ENCODE measurements at places on chromosomes 6 and 20.

DNA sequence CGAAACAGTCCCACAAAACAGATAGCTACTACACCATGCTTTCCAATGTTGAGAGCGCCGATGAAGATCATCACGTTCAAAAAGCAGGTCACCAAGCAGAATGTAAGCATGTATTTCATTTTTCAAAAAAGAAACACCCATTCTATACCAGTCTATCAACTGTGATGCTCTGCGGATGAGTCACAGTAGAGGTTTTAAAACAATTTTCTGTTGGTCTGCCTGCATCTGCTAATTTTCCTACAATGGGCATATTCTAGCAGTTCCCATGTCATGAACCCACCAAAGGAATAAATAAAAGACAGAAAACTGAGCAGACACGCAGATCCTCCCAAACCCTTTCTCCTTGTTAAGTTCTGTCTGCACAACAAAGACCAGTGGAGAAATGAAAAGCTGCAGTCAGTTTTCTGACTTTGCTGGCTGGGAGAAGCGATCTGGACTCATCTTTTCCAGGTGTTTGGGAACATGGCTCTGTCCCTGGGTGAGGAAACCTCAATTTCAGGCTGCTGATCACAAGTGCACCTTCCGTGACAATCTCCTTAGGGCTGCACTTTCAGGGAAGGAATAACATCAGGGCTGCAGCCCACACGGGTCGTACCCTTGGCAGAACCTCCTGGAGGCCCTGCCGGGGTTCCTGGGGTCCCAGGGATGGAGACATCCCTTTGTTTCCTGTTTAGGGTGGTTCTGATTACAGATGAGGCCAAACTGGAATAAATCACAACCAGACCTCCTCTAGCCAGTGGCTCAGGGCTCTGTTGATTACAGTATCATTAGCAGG is 200.1 kb downstream of the BMP7 start:
- no peak for DNase-seq

GRCh38 chr6:44594481-44594880 is 207.0 kb downstream of the CDC5L start:
- no peak for DNase-seq

GRCh38 chr6:41470331-41471063 is 75.7 kb upstream of the FOXP4 start:
- DNase-seq = no peak

DNA sequence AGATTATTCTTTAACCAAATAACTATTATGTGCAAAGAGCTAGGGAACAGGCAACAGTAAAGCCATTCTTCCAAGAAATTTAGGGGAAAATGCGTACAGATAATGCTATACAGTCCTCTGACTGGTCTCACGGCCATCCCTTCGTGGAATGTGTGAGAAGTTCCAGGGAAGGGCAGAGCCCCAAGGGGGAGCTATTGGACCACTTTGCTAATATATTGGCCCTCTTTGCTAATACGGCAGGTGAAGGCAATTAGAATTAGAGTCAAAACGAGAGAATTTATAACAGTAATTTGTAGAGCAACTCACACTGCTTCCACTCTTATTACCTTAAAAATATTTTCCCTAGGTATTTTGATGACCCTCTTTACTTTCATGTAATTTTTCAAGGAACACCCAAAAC is 140.4 kb downstream of the IMPG1 start:
- DNase-seq = no peak

GRCh38 chr6:138724015-138724414 is 49.6 kb upstream of the CCDC28A start:
- DNase-seq = no peak

- no peak for DNase-seq
Observed at GRCh38 chr6:51495610-51496396, 591.6 kb downstream of the PKHD1 start.

- DNase-seq = no peak
Observed at GRCh38 chr20:47765691-47766594, 19.3 kb downstream of the SULF2 start.

- DNase-seq = no peak
Observed at GRCh38 chr20:44848254-44849015, 37.1 kb upstream of the YWHAB start.

DNA sequence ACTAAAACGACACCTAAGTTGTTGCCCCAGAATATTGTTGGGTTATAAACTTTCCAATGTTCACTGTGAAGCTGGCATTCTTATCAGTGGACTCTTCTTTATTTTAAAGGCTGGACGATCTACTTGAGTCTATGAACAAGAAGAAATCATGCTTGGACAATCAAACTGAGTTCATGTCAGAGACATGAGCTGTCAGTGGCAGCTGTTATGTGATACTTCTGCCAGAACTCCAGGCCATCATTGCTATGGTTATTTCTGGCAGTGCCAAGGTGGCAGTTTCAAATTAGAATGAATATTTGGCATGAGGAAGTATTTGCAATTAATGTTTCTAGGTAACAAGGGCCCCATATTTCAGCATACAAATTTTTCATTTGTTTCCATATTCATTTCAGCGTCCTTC is 417.3 kb downstream of the LMBRD1 start:
- peak; percentile 12 for DNase-seq

DNA sequence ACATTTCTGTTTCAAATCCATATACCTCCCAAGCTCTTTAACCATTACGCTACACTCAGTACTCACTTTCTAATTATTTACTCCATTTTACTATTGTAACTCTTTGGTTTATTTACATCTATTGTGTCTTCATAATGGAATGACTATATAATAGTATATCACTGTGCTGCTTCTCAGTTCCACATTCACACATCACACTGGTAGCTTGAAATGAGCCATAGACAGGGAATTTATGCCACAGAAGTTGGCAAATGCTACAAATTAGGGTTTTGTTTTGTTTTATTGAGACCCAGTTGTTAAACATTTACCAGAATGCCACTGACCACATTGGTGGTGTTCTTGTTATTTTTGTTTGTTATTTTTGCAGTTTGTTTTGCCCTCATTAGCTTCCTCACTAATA is 213.9 kb downstream of the KCNQ5 start:
- no peak for DNase-seq

DNA sequence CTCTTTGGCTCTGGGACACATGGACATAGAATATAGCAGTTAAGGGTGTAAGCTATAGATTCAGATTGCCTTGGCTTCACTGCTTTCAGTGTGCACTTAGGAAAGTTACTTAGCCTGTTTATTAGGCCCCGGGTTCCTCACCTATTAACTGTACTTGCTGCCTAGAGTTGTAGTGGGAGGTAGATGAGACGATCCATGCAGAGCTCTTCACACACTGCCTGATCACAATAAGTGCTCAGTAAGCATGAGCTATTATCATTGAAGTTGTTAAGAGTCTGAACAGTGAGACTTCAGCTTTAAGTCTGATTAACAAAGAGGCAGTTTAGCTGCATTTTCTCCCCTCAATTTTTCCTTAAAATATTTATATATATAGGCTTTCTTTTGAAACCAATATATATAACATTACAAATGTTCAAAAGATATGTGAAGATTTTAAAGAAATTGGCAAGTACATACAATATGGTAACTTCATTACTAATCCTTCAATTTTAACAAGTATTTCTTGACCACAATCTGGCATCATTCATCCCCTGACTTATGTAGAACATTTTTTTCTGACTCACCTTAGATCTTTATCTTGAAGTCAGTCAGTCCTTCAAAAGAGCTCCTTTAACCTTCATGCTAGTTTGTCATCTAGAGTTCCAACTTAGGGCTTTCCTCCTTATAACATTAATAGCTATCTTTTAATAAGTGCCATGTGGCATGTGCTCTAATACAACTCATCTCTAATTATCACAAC is 20.5 kb upstream of the SUPT3H start:
- DNase-seq = no peak

- DNase-seq = no peak
Observed at GRCh38 chr6:4388675-4389074, 253.3 kb upstream of the ECI2 start.

GRCh38 chr6:150930841-150931240 is 65.3 kb downstream of the MTHFD1L start:
- no peak for DNase-seq

DNA sequence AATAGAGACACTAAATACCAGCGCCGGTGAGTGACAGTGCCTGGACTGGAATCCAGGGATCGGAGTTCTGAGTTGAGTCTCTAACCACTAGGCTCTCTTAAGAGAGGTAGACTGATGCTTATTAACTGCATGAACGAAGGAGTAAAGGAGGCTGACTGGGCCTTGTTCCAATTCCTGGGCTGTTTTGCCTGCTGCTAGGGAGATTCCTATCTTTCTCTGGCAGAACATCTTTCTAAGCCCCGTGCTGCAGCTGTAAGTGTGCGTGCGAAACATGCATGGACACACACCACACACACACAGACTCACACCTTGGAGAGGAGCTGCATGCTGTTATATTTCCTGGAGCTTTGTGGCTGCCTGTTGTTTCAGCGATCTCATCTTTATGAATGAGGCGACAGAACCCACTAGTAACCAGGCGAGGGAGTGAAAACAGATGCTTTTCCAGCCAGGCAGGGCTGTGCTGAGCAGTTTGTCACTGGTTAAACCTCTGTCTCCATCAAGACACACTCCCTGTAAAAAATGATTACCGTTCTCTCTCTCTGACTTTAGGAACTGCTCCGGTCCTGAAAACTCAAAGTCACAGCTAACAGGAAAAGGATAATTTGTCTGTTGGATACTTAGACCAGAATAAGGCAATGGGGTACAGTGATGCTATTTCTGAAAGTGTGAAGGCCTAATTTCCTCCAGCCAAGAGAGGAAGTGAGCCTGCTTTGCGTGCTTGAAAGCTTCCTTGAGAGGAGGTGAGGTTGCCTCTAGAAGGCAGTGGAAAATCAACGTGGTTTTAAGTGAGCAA is 157.4 kb upstream of the ZNF217 start:
- DNase-seq = no peak

DNA sequence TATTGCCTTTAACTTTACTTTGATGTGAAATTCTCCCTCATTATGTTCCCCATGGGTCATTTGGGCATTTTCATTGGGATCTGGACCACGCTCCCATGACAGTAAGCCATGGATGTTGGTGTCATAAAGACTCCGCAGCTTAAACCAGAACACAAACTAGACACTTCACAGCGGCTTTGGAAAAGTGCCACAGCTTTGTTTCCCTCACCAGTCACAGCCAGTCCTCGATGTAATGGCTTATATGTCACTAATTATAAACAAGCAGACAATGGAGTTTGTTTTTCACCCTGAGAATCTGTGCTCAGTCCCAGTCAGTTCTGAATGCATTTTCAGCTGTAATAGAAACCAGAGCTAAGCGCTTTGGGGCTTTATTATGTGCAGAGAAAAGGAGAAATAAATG is 23.2 kb upstream of the DAAM2 start:
- no peak for DNase-seq

DNA sequence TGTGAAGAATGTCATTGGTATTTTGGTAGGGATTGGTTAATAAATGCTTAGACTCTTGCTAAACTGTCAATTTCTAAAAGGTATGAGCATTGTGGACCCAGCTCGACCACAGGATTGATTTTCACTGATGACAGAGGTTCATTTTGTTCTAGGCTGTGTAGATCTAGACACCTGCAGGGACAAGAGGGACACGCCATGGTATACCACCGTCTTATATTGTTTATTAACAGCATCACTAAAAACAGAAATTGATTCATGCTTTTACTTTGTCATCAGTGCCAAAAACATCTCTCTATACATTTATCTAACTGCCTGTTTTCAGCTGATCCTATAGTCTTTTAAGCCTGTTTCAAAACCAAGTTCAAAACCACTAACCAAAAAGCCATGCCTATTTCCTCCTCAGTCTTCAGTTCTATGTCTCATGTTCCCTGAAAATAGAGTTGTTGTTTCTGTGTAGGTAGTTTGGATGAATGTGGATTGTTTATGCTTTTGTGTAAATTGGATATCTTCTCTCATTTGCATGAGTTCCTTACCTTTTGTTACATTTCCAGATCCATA is 109.8 kb downstream of the JAG1 start:
- no peak for DNase-seq

DNA sequence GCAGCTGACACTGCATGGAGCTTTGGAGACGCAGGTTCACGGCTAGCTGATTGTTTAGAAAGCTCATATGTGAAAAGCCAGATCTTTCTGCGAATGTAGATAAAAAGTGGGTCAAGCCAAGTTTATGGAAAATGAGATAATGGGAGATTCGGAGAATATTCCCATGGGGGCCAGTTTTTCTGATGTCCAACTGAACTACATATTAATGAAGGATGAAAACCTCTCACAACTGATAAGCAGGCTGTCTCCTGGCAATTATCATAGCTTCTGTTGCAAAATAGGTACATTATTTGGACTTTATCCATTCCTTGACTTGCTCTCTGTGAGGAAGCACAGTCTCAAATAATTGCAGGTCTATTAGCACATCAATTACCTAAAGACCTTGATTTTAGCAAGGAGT is 21.1 kb downstream of the HDGFL1 start:
- no peak for DNase-seq

- no peak for DNase-seq
Observed at GRCh38 chr20:2871111-2871465, 2.2 kb upstream of the PTPRA start.

GRCh38 chr6:112651239-112651638 is 304.1 kb downstream of the RFPL4B start:
- no peak for DNase-seq

GRCh38 chr6:83307849-83308248 is 114.7 kb downstream of the RWDD2A start:
- no peak for DNase-seq

DNA sequence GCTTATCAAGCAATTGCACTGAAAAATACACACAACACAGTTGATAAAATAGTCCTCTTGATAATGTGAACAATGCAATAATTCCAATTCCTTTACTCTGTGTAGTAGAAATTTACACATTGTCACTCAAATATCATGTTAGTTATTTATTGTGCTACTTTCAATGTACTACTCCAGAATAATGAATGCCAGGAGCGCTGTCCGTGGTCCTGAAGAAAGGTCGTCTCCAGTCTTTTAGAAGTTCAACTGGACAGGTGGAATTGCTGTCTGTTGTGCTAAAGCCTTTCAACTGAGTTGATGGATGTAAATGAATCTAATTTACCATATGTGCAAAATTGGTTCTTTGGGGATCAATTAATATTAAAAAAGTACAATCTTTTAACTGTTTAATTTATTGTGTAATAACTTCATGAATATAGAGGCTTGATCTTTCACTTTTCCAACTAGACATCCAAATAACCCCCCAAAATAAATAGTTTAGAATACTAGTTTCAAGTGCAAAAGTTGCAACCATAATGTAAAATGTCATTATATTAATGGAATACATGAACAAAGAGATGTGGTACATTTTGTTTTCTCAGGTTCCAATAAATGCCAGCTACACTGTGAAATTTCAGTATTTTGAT is 3.2 kb downstream of the GRIK2 start:
- no peak for DNase-seq

DNA sequence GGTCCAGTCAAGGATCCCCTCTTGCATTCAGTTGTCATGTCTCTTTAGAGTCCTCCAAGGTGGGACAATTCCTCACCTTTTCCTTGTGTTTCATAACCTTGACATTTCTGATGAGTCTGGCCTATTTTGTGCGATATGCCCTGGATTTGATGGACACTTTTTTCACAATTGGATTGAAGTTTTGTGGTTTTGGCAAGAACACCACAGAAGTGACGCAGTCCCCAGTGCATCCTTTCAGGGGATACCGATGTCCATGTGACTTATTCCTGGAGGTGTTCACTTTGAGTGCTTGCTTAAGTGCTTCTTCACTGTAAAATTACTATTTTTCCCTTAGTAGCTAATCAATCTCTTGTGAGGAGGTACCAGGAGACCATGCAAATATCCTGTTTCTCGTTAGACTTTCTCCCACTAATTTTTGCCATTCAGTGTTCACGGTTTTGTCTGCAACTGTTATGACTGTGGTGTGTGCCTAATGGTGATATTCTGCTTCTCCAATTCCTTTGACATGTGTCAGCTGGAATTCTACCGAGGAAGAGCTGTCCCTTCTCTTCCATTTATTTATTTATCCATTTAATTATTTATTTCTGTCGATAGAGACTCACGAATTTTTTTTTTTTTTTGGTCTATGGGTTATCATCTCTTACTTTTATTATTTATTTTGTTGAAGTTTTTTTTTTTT is 30.8 kb downstream of the BPIFB4 start:
- DNase-seq = no peak
